ENCODE measurements at places on chromosomes 6 and 20. TPM values are rescaled to one million over a fixed set of nuclear protein-coding genes. Genes with fewer than 3 reads are reported as not detected.

FERMT1 gene
- 3.5 TPM for polyA plus RNA-seq

SLC24A3 gene
- 3.8 TPM for polyA plus RNA-seq

RAET1L gene
- polyA plus RNA-seq: not detected

EDEM2 gene
- 17.1 TPM for polyA plus RNA-seq

MPC1 gene
- 84.1 TPM for polyA plus RNA-seq

DNA sequence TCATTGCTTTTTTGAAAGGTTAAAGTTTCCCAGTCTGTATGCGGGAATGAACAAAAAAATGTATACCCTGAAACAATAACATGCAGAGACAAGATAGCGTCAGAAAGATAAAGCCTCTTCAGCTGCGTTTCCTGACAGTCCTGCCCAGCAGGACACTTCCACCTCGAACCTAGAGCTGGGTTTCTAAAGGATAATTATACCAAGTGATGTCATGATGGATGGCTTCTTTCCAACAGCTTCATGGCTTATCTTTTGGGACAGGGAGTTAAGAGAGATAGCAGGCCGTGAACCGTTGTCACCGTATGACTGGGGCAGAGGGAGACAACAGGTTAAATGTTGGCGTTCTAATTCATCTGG lies 267.6 kb upstream of the SGK1 start:
- DNase-seq: no peak

DNA sequence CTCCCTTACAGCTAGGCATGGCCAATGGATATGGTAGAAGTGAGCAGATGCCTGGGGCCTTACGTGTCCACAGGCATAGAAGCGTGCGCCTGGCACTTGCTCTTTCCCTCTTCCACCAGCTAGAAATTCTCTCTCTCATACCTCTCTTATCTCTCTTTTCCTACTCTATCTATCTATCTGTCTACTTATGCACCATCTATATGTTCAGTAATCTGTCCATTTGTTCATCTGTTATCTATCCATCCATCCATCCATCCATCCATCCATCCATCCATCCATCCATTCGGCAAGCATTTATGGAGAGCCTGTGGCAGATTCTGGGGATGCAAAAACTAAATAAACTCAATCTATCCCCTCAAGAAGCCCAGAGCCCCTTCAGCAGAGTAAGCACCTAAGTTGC lies 70.2 kb downstream of the KCNB1 start:
- no peak for DNase-seq

DNA sequence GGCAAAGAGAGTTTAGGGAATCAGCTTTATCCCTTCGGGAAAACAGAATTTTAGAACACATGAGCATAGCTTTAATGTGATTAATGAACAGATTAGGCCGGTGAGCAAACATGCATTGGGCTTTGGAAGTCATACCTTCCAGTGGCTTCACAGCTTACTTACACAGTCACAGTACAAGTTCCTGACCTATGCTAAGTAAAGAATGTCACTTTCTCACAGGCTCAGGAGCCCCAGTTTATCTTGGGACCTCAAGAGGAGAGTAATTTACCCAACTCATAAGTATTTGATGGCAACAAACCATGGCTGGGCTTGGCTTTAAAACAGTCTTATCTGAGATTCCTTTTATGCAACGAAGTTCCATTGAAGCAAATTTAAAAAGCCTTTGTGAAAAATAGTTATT lies 195.9 kb downstream of the AKAP7 start:
- DNase-seq: no peak

DNA sequence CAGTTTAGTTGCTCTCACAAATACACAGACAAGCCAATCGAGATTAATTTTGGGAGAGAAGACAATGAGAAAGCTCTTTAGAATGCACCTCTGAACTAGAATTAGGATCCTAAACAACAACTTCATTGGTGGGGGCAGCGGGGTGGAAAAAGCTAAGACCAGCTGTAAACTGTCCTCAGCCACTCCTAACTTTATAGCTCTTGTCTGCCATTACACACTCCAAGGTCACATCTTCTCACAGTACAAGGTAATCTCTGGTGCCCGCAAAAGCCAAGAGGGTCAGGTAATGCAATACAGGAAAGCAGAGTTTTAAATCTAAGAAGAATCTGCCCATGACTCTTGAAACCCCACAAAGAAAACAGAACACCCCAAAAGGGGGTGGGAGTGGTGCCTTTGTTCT lies 17.8 kb upstream of the IL22RA2 start:
- no peak for DNase-seq

DNA sequence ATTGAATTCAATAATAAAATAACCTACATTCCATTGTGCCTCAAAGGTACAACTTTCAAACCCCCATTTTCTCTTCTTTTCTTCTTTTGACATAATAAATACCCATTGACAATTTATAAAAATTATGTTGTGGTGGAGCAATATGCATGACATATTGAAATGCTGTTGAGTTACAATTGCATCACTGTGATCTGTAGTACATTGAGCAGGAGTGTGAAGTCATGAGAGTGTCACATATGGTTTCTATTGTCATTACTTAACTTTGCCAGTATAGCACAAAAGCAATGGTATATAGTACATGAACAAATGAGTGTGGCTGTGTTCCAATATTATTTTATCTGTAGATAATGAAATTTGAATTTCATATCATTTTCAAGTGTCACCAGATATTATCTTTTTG lies 441.3 kb downstream of the GJA1 start:
- no peak for DNase-seq

- no peak for DNase-seq
These were observed 133.2 kb downstream of the TBC1D32 start for GRCh38 chr6:121201105-121201504.

DNA sequence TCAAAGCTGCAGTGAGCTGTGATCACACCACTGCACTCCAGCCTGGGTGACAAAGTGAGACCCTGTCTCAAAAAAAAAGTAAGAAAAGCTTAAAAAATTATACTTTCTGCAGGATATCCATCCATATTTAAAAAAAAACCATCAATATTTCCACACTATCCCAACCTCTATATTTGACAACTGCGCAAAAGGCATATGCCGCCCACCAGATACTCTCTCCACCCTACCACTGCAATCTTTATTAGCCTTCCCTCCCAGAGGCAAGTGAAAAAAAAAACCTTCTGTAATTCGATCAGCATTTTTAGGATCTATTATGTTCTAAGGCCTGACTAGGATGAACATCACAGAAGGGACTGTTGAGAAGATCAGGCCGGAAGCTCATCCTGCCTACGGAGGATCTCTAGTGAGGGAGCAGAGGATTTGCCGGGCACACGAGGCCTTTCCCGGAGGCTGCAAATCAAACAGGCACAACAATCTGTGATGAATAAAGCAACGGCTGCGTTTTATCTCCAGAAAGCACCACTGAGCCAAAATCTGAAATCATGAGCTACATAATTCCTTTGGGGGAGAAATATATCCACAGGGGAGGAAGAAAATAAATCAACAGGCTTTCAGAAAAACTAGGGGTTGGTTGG lies 65.9 kb downstream of the GFOD1 start:
- DNase-seq: no peak

DNA sequence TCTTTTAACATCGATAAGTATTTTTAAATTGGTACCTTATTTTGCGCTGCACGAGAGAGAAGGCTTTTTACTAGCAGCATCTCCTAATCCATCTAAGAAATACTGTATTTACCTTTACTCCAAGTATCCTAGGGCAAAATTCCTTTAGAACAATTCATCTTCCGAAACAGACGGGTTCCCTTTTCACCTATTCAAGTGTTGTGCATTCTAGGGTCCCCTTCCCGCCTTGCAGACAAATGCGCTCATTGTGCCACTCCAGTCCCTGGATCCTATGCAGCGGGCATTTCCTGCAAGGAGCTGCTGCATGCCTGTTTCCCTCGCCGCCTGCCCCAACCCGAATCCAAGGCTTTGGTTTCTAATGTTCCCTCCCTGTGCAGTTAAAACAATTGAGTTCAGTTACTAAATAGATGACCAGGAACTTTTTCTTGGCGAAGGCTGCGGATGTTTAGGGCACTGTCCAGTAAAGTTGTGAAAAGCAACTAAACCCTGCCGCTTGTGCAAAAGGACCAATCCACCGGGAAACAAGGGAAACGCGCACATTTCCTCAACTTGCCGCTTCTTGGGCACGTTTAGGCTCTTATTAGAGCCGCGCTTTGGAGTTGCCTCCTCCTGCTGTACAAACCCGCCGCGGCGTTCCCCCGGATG lies 556 bp upstream of the SCAF8 start:
- peak; percentile 76 for DNase-seq

DNA sequence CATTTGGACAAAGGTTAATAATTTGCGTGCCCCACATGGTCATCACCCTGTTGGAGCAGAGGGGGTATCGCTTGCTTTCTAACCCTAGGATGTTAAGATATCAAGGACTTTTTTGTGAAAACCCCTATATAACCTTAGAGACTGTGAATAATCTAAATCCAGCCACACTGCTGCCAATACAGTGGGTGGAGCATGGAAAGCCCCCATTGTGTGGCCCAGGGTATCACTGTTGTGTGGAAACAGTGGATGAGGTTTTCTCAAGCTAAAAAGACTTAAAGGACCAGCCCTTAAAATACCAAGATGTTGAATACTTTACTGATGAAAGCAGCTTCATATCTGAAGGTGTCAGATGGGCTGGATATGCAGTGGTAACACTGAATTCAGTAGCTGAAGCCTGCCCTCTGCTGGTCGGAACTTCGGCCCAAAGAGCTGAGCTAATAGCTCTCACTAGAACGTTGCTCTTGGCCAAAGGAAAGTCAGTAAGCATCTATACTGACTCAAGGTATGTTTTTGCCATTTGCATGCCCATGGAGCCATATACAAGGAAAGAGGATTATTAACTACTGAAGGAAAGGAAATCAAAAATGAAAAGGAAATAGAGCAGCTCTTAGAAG lies 695.2 kb downstream of the PHF3 start:
- peak; percentile 9 for DNase-seq

GRCh38 chr6:45704056-45704800 lies 311.4 kb downstream of the CLIC5 start:
- no peak for DNase-seq

GRCh38 chr6:140345935-140346334 lies 971.5 kb upstream of the CITED2 start:
- DNase-seq: no peak

DNA sequence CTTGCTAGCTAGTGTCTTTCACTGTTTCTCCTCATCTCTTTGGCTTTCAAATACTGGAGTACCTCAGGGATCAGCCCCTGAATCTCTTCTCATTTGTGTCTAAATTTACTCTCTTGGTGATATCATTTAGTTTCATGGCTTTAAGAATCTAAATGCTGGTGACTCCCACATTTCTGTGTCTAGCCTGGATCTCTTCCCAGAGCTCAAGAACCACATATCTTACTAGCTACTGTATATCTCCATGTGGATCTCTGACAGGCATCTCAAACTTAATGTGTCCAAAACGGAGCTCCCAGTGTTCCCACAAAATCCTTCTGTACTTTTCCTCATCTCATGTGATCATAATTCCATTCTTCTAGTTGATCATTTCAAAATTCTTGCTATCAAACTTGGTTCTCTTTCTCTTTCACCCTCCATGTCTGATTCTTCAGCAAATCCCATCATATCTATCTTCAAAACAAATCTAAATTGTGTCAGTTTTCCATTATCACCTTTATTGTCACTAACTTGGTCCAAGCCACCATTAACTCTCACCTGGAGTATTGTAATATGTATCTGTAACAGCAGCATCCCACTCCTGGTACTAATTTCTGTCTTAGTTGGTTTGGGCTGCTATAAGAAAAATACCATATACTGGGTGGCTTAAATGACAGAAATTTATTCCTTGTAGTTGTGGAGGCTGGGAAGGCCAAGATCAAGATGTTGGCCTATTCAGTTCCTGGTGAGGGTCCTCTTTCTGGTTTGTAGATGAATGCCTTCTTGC lies 45.9 kb downstream of the CCDC170 start:
- no peak for DNase-seq

GRCh38 chr20:15812696-15813095 lies 760.6 kb downstream of the KIF16B start:
- no peak for DNase-seq

GRCh38 chr6:117906507-117906957 lies 532 bp upstream of the SLC35F1 start:
- no peak for DNase-seq

- no peak for DNase-seq
These were observed 278.2 kb downstream of the CLIC5 start for GRCh38 chr6:45737331-45738056.

DNA sequence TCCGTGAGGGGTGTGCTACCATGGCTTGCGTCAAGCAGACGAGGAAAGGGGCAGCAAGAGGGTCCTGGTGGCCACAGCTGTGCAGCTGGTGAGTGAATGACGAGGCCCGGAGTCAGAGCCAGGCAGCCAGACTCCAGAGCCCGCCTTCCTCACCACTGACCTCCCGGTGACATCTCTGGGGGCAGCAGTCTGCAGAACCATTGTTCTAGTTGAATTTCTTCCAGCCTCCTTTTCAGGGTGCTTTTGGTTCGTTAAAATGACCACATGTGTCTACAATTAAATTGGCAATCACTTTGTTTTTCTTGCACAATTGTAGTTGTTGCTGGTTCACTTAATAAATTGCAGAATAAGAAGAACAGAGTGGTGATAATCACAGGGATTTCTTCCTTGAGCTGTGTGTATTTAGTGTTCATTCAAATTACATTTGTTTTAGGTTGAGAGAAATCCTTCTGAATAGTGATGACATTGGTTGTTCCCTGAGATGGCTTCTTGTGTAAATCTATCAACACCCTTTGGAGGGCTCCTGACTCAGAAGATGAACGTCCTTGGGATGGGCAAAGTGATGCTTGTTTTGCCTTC lies 96.4 kb downstream of the TULP4 start:
- DNase-seq: no peak

DNA sequence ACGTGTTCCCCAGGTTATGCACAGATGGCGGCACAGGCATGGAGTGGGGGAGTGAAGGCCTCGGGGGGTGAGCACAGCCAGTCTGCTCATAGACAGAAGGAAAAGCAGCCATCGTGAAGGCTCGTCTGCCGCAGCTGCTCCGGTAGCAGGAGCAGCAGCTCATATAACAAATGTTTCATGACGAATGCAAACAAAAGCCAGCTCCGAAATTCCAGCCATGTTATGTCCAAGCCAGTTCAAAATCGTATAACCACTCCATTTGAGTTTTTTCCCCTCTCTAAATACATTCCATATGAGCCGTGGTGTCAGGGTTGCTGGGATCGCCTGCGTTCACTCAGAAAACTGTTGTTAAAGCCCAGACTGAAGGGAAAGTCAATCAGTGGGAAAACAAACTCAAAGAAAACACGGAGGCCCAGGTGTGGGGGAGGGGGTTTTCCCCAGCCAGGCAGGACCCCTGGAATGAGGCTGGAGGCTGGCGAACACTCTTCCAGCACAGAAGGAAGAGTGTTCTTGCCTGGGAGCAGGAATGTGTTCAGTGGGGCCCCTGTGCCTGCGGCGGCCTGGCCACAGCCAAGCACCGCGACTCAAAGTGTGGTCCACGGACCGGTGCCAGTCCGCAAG lies 280.4 kb upstream of the TAB2 start:
- no peak for DNase-seq
